Stimulated activated CD8-positive, alpha-beta memory T cell treated with anti-CD3 and anti-CD28 coated beads, Interleukin-7, amount 100 ng/mL, for 4 hours (primary cell): ENCODE measurements at places on chromosomes 7 and 10.

DNA sequence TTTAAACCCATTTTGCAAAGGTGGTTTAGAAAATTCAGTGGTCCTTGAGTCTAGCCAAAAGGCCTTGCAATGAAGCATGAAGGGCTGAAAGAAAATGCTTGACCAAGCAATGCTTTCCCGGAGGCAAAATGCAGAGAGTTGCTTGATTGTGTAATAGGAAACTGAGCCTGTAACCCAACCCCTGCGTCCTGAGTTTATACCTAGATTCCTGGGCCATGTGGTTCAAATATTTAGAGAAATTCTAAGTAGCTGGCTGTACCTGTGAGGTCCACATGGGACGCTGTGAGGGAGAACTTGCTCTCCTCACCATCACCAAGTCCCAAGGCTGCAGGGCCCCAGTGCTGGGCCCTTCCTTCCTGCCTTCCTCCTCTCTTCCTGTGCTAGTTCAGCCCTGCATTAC, 45.7 kb downstream of the CXCL12 start:
- DNase-seq = no peak

- DNase-seq = no peak
Observed at GRCh38 chr10:29496341-29497162, 138.2 kb downstream of the SVIL start.

- DNase-seq = no peak
Observed at GRCh38 chr7:24781106-24781505, 23.8 kb upstream of the GSDME start.

DNA sequence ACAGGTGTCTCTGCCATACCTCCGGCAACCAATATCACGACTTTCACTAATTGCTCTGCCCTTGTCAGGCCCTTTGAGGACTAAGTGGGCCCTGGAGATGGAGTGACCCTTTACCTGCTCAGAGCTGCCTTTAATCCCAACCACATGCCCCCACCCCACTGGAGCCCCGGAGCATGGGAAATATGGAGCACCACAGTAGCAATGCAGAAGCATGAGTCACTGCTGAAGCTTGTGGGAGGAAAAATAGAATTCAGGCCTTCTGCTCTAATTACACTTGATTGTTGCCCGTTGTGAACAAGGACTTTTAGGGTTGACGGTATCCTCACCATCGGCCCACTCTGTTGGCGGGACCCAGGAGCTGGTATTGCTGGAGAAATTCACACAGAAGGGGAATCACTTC, 52.5 kb upstream of the FRMD4A start:
- DNase-seq = no peak

DNA sequence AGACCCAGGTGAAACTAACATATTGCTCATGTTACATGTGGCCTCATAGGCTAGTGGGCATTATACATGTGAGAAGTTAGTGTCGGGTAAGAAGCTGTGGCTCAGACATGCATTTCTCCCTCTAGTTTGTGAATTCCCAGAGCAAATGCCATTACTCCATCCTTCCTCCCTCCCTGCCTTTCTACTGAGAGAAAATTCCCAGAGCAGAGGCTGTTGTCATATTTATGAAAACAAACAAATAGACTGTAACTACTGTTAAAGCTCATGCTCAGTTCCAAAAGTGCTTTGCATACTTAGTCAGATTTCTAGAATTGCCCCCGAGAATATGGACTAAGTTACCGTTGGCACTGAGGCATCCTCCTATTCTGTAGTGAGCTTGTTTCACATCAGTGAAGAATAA, 29.0 kb downstream of the ZNRF2 start:
- DNase-seq = no peak

- no peak for DNase-seq
Observed at GRCh38 chr10:5944389-5945189, 32.8 kb downstream of the IL15RA start.

GRCh38 chr10:43892062-43892770, 243.5 kb upstream of the ZNF32 start:
- DNase-seq = no peak
